Inflammatory macrophage treated with lipopolysaccharide for 1 hour (primary cell): ENCODE measurements at places on chromosomes 12 and 14.

- DNase-seq, result no peak
Measured at GRCh38 chr12:127539226-127539858, 727.6 kb upstream of the TMEM132C start.

DNA sequence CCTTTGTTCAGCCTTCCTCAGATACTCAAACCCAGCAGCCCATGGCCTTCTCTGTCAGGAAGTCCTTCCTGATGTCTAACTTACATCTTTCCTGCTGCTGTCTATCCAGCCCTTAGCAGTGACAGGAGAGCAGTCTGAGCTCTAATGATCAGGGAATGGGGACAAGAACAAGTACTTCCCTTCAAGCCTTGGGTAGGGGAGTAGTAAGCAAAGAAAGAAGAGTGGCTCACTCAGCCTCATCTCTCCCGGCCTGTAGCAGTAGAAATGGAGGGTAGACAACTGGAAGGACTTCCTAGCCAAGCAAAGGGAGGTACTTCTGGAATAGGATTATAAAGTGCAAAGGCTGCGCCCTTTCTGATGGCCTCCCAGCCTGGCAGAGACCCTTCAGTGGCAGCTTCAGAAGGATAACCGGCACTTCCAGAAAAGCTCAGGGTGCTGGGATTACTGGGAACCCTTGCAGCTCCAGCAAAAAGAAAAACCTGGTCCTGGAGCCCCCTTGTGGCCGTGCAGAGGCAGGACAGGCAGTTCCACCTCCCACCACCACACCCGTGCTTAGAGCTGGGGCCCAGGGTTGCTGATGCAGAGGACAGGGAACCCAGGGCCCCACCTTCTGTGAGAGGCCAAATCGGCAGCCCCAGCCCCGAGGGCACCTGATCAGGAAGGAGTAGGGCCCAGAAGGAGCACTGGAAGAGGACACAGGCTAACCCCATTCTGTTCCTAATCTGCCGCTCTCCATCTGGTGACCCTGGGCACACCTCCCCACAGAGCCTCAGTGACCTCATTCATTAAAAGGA lies 12.4 kb upstream of the SMUG1 start:
- DNase-seq, result peak; percentile 75

DNA sequence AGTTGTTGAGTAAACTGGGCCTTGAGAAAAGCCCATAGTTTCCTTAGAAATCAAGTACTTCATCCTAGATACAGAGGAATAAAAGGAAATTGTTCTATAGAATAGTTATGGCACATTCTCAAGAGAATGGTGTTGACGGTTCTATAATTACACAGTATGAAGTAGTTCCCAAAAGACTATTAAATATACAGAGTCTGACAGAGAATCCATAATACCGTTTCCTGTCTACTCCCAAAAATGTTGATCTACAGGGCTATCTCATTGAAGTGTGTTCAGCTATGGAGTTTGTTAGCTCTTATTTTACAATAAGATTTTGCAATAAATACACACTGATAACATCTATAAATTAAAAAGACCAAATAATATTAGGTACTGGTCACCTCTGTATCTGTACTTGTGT lies 799.7 kb downstream of the RPS29 start:
- no peak for DNase-seq

DNA sequence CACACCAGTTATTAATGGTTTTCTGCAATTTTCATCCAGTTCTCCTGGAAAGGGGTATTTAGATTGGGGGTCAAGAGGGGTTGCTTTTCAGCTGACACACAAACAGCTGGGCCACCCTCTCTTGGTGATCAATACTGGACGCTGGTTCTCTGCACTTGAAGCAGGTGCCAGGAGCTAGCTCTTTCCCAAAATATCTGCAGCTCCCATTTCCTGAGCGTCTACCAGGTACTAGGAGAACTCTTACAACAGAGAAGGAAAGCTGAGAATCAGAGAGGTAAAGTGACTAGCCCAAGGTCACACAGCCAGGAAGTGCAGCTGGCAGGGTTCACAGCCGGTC lies 1.2 kb downstream of the TESC start:
- no peak for DNase-seq

- peak; percentile 37 for DNase-seq
Measured at GRCh38 chr14:20857630-20858261, 33.4 kb upstream of the RNASE3 start.

DNA sequence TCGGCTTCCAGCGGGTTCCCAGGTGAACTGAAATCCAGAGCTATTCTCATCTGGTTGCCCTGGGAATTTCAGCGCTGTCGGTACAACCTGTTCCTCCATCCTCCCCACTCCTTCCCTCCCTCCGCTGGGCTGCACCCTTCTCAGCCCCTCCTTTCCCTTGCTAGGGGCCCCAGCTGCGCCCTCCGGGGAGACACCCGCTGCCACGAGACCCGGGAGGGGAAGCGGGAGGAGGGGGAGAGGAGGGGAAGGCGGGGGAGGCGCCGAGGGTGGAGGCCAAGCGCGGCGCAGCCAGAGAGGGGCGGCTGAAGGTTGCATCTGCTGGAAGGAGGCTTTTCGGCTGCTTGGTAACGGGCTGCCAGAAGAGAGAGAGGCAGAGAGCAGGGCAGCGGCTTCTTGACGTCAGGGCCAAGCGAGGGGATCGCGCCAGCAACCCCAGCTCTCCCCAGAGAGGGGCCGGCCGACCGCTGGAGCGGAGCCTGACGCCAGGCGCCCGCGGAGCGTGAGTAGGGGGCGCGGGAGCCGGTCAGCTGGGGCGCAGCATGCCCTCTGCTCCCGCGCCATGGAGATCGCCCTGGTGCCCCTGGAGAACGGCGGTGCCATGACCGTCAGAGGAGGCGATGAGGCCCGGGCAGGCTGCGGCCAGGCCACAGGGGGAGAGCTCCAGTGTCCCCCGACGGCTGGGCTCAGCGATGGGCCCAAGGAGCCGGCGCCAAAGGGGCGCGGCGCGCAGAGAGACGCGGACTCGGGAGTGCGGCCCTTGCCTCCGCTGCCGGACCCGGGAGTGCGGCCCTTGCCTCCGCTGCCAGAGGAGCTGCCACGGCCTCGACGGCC lies at the start of gene KCNA5:
TSS of gene KCNA5 (plus strand) at position 291 of the 831 bp plus-strand sequence. CDS start at position 560, 269 bp downstream.
- DNase-seq, result no peak

DNA sequence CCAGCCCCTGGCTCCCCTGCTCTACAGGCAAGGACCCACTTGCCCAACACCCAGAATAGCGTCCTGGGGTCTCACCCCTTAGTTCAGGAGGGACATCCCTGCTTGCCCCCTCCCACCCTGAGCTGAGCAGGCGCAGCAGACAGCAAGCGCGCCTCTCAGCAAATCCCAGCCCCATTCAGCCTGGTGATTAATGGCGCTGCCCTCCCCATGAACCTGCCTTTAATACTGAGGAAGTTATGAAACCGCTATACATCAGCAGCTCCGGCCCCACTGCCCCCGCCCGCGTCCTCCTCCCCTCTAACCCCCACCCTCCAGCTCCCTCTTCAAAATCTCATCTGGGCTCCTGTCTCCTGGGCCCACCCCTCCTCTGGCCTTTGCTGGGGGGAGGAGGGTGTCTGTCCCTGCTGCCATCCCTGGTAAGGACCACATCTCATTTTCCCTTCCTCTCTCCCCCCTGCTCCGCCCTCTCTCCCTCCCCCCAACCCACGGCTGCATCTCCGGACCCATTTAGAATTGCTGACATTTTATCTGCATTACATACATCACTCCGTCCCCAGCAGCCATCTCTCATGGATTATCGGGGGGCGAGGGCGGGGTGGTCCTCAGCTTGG lies 7.1 kb upstream of the SMUG1 start:
- DNase-seq, result peak; percentile 32

DNA sequence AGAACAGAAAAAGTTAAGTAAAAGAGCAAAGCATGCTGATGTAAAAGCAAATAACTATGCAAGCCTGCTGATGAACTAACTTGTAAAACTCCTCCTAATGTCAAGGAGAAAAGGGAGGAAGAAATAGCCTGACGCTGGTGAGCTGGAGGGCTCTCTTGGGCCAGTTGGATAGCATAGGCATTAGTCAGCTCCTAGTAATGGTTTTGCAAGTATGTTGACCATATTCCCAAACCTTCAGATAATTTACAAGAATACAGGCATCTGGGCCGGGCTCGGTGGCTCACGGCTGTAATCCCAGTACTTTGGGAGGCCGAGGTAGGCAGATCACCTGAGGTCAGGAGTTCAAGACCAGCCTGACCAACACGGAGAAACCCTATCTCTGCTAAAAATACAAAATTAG lies 871.4 kb downstream of the C12orf50 start:
- DNase-seq, result no peak

- DNase-seq, result no peak
Measured at GRCh38 chr14:53715193-53715721, 241.4 kb downstream of the BMP4 start.

- no peak for DNase-seq
Measured at GRCh38 chr12:102964872-102965271, 7.4 kb downstream of the ASCL1 start.

DNA sequence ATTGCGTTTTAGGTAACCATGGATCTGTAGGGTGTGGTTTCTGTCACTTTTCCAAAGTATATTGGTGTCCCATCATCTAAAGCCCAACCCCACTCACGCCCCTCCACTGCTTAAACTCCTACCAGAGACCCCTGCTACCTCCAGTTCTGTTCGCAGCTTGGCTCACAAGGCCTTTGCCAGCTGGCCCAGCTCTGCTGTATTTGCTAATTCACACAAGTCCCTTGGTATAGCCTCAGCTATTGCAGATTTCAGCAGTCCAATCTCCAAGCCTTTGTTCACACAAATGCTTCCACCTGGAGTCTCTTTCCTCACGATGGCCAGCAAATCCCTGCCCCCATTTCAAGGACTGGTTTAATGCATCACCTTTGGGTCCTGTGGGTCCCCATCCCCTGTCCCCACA lies 24.2 kb downstream of the ISCA2 start:
- DNase-seq, result no peak

GRCh38 chr12:87274594-87275245 lies 754.5 kb downstream of the C12orf50 start:
- DNase-seq, result no peak

GRCh38 chr12:116692605-116693004 lies 45.3 kb downstream of the SPRING1 start:
- DNase-seq, result no peak

DNA sequence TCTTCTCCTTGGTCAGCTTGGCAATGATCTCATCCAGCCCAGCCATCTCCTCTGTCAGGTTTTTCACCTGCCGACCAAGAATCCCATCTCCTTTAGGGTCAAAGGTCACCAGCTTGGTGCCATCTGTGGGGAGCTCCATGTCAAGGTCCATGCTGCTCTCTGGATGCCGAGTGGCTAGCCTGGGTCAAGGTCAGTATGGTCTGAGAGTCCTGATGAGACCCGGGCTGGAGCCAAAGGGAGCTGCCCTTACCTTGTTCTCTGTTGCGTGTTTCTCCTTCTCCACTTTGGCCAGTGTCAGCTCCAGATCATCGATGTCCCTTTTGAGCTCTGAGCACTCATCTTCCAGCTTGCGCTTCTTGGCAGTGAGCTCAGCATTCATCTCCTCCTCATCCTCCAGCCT lies 11.8 kb downstream of the MYH7 start:
- no peak for DNase-seq

- DNase-seq, result peak; percentile 34
Measured at GRCh38 chr14:92040431-92041051, 682 bp upstream of the TRIP11 start.

DNA sequence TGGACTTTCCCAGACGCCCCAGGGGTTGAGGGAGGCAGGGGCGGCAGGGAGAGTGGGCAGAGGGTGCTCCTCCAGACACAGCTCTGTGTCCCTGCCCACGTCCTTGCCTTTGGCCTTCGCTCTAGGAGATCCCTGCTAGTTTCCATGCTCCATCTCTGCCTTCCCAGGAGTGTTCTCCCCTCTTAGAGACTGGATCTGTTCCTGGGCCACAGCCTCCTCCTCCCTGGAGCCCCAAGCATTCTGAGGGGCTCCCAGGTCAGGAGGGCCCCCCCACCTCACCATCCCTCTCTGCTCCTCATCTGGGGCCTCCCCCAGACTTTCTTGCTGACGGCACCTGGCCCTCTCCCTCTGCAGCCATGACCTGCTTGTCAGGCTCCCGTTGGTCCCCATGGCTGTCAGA lies 216.0 kb upstream of the FKBP4 start:
- DNase-seq, result no peak

DNA sequence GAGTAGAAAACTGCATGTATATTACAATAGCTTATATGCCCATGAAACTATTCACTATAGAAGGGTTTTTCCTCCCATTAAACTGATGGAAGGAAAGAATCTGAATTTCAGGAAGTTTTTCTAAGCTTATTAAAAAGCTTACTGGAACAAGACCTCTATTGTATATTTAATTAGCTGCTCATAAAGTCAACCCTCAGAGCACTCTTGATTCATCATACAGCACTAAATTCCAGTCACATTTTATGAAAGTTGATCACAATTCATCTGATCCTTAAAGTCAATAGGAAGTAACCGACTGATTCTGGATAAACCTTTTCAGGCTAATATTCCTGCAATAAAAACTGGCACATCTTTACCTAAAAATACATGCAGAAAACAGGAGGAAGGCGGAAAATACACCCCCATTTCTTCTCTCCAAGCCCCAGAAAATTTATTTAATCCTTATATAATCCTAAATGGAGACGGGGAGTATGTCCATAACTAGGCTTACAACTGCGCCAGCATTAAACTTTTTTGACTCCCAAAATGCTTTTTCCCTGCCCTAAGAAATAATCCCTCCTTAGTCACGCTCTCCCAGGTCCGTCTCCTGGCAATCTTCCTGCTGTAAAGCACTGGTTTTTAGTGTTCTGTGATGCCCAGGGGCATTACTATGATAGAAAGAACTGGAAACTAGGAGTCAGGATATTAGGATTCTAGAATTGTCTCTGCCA lies 35.3 kb downstream of the DICER1 start:
- DNase-seq, result no peak

GRCh38 chr12:107402041-107403022 lies 283.3 kb upstream of the PWP1 start:
- DNase-seq, result peak; percentile 48

DNA sequence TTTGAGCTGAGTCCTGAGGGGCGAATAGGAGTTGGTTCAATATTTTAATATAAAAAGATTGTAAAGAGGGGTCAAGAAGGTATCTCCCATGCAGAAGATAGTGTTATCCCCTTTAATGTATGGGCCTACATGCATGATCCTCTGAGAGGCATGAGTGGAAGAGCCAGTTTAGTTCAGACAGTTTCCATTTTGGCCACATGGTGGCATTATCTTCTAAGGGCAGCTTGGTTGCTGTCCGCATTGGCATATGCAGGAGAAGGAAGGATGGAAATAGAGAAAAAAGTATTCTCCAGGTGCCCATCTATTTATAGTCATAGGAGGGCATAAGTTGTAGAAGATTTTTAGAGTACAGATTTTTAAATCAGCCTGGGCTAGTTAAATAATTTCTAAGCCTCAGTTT lies 5.4 kb downstream of the SAMD4A start:
- peak; percentile 61 for DNase-seq

- DNase-seq, result peak; percentile 43
Measured at GRCh38 chr14:106843951-106844483, 1317.6 kb downstream of the TMEM121 start.

- peak; percentile 82 for DNase-seq
Measured at GRCh38 chr12:12992418-12993130, 7.5 kb downstream of the HEBP1 start.
